ENCODE measurements at places on chromosomes 11 and 22.
A peak's percentile ranks its signal among the peaks of the same experiment; 100 is the strongest.

DNA sequence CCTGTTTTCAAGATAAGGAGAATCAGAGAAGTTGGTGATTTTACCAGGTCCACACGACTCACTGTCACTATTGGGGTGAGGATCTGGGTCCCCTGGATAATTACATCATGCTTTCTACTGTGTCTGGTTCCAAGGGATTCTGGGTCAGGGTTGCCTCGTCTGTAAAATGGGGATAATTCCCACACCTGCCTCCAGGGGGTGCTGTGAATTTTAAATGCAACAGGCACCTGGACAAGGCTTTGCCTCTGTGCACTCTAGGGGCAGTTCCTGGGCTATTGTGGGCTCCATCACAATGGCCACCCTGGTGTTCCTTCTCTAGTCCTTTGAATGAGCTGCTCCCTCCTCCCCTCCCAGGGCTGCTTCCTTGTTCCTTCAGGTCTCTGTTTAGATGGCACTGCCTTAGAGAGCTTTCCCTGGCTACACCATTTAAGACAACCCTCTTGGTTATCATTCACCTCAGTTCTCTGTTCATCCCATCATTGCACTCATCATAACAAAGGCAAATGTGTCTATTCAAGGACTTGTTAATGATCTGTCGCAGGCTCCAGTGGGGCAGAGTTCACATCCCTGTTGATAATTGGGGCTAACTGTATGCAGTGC is 178.6 kb downstream of the MIAT start:
- peak; percentile 3 for DNase-seq

DNA sequence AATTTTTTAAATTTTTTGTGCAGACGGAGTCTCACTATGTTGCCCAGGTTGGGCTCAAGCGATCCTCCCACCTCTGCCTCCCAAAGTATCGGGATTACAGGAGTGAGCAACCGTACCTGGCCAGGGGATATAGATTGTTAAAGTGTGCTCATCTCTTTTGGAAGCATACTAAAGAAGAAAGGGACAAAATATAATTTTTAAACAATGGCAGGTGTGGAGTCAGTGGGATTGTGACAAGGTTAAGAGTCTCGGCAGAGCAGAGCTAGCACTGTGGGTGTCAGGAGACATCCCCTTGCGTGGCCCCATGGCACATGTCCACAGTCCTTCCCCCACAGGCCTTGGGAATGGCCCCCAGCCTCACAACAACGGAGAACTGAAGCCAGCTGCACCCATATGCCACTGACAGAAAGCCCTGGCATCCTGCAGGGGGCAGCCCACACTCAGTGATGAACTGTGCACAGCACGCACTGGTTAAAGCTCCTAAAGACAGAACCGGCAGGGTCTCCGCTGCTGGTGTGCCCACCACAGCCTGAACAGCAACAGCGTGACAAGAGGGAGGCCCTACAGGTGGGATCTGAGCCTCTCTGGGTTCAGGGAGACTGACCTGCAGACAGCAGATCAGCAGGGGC is 29.9 kb downstream of the SERPIND1 start:
- DNase-seq: no peak

DNA sequence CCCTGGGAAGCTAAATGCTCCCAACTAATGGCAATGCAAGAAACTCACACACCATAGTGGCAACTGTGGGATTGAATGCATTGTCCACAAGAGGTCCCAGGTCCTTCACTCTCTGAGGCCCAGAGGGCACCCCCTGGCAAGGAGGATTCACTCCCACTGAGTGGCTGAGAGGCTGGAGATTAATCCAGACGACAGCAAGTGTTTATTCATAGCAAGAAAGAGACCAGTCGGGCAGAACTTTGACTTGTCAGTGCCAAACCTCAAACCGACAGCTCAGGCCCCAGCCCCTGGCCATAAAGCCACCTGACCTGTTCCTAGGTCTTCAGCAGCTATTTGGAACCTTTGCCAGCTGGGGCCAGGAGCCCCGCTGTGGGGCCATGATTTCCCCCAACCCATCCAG is 54.5 kb upstream of the MPEG1 start:
- no peak for DNase-seq

- DNase-seq: no peak
Measured at GRCh38 chr11:94553938-94554337, 10.2 kb downstream of the FUT4 start.

DNA sequence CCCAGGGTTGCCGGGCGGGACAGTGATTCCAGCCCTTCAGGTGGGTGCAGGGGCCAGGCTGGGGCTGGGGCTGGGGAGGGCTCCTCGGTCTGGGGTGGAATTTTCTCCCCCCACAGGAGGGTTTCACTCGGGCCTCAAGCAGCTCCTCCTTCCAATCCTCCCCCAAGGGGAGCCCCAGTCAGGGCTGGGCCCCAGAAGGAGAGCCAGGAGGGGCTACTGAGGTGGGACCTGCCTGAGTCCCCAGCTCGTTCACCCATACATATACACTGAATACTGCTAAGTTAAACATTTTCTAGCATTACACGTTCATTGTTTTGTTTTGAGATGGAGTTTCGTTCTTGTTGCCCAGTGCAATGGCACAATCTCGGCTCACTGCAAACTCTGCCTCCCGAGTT is 1.5 kb upstream of the CRACR2B start:
- no peak for DNase-seq

DNA sequence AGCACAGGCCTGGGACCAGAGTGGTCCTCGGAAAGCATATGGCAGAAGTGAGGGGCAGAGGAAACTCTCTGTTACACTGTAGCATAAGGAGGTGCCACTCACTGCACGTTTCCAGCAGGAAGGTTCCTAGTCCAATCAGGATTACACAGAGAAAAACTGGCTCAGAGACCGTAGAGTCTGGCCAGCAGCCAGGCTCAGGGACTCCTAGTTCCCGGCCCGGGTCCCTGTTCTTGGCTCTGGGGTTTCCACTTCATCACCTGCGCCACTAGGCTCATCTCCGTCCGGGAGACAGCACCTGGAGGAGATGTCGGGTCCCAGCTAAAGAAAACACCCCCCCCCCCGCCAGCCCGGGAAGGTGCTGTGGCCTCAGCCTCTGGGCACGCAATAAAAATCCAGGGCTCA is 1.1 kb downstream of the TTLL12 start:
- DNase-seq: no peak
